NCI-H1417 (cell line): ENCODE measurements at places on chromosomes 4 and X.

- DNase-seq: no peak
Observed at GRCh38 chr4:86894455-86894854, 2.2 kb upstream of the C4orf36 start.

GRCh38 chrX:55710701-55711100 lies 6.8 kb upstream of the RRAGB start:
- DNase-seq: no peak

DNA sequence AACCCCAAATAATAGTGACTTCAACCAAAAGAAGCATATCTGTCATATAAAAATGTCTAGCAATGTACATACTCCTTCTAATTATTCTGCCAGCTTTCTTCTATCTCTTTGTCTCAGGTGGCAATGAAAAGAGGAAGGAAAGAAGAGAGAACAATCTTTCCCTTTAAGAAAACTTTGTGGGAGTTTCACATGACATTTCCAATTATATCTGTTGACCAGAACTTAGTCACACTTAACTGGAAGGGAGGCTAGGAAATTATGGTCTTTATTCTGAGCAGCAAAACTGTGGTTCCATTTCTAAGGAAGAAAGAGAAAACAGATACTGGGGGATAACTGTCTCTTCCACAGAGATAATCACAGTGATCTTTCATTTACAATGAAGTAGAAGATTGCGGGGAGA lies 12.9 kb upstream of the MAOA start:
- DNase-seq: no peak

DNA sequence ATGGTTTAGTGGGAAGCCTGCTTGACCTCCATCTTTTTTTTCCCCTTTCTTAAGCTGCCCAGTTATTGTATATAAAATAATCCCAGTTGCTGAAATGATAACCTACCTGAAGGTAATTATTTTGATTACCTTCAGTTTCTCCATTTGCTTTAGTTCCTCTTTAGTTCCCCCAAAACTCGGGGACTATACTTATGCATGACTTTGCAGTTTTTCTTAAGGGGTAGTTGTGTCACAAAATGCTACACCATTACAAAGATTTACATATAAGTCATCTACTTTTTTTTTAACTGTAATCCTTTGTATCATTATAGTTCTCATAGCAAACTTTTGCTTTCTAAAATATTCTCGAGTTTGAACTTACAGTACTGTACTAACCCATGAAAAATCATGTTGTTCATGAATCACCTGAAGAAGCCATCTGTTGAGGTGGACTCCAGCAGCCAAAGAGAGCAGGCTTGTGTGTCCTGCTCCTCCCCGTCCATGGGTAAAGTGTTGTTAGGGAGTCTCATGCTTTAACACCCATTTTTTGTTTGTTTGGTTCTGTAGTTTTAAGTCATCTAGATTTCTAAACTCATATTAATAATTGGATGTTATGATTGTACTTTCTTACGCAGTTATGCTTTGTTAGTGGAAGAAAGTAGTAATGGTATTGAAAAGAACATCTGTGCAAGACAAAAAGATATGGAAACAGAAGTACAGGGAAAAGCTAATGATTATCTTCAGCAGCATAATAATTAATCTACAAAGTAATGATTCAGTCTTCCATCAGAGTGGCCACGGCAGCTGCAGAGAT lies 34.6 kb downstream of the HADH start:
- DNase-seq: no peak

DNA sequence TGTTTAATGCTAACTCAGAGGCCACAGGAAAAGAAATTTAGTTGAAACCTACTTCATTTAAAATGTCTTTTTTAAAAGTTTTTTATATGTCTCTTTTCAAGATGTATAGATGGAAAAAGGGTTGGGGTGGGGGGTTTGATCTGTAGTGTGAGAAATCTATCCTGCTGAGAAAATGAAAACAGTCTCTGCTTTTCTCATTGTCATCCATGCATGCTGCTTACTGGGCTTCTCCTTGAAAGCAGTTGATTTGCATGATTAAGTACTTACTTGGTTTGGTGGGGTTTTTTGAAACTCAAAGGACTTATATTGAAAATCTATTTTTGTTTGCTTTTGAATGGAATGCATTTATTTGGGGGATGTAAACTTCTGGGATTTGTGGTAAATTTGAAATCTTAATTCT lies 313.6 kb upstream of the DKK2 start:
- DNase-seq: no peak
